Posterior cingulate gyrus (tissue), 11 donors: ENCODE measurements at places on chromosomes 13 and 19.

DNA sequence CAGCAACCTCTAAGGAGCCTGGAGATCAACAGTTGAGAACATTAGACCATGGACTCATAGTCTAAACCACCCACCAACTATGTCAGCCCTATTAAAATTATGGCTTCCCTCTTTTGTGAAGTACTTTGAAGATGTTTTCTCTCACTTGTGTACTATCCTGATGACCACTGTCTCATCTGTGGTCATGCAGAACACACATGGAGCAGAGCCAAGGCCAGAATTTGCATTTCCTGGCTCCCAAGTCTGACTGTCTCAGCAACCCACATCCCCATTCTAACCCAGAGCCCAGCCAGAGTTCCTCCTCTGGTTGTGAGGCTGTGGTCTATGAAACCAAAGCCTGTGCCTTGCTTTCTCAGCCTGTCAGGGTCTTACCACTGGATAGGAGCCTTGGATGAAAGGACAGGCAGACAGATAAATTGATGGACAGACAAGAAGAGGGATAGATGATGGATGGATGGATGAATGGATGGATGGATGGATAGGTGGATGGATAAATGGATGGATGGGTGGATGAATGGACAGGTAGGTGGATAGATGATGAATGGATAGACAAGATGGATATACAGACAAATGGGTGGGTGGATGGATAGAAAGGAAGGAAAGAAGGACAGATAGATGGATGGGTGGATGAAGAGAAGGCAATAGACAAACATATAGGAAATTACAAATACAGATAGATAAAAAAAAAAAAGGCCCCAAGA, 35.4 kb downstream of the ZNF557 start:
- no peak for DNase-seq

- DNase-seq, result no peak
Measured at GRCh38 chr13:42334329-42334706, 62.4 kb downstream of the AKAP11 start.

- no peak for DNase-seq
Measured at GRCh38 chr19:6718111-6718740, 2.2 kb downstream of the C3 start.

DNA sequence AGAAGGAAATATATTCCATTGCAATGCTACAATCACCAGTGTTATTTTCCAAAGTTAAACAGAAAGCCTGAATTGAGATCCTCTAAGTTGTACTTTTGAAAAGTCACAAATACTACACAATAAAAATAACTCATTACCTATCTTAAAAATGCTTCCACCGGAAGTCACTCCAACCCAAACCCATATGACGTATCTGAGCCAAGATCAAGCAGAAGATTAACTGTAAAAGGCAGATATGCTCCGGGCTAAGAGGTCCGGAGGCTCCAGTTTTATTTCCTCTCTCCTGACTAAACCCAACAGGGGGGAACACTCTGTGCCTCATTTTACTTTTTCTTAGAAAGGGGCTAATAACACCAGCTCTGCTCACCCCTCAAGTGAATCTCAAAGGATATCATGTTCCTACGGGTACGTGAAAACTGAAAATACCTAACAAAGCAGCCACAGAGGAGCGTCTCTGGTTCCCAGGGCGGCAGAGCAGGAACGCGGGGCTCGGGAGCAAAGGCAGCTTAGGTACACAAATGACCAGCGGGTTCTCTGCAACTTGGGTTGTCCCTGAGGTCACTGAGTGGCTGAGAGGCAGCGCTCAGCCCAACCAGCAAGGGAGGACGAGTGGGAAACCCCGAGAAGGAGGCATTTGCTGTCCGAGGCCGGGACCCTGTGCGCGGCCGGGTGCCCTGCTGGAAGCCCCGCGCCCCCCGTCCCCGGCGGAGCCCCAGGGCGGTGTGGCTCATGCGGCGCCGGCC, 750 bp downstream of the RAB20 start:
- no peak for DNase-seq

GRCh38 chr19:4415352-4415751, 12.9 kb downstream of the CHAF1A start:
- no peak for DNase-seq

DNA sequence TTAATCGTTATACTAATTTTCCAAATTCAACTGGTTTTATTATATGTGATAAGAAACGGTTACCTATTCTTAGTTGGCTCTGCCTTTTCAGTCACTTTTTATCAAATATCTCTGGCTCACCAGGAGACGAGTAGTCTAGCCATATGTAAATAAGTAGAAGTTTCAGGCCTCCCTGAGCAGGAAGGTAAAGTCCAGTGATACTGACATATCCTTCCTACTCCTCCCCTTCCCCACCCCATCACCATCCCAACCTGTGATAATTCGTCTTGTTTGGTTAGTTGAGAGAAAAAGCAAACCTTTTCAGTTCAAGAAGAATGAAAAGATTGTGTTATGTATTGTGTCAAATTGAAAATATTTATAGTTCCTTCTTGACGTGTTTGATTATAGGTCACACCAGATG, 53.9 kb downstream of the TM9SF2 start:
- DNase-seq, result no peak

GRCh38 chr19:48351341-48351752, 12.4 kb downstream of the TMEM143 start:
- peak; percentile 57 for DNase-seq
